ENCODE measurements at places on chromosomes 4 and X. TPM values are rescaled to one million over a fixed set of nuclear protein-coding genes. Genes with fewer than 3 reads are reported as not detected.

The VCX2 gene
- total RNA-seq = not detected

The ZCCHC18 gene
- total RNA-seq = 0.24 TPM

The KLKB1 gene
- total RNA-seq = not detected

The TRIML2 gene
- not detected for total RNA-seq

The CENPVL2 gene
- not detected for total RNA-seq

The HPGD gene
- 0.80 TPM for total RNA-seq

The GRIA3 gene
- total RNA-seq = 0.39 TPM

The POF1B gene
- total RNA-seq = not detected

The PNMA5 gene
- total RNA-seq = not detected

The FANCB gene
- total RNA-seq = 2.2 TPM

The KIT gene
- total RNA-seq = 7.3 TPM

The AVPR2 gene
- not detected for total RNA-seq

The UGT8 gene
- total RNA-seq = not detected

The SSX4 gene
- total RNA-seq = not detected

The INTU gene
- total RNA-seq = 2.6 TPM

The AWAT1 gene
- total RNA-seq = not detected

The MAGEC2 gene
- total RNA-seq = not detected

The ZXDA gene
- total RNA-seq = 2.6 TPM

The AFF1 gene
- 10.9 TPM for total RNA-seq

The NKX6-1 gene
- total RNA-seq = 0.56 TPM

The DCAF8L1 gene
- total RNA-seq = not detected

The USP17L26 gene
- not detected for total RNA-seq

The FREM3 gene
- total RNA-seq = not detected

The SPATA18 gene
- total RNA-seq = 5.9 TPM

The MBTPS2 gene
- 18.0 TPM for total RNA-seq
